ENCODE measurements at places on chromosomes 11 and 22.

GRCh38 chr11:63548178-63548577 lies 11.6 kb downstream of the PLAAT4 start:
- DNase-seq = no peak

DNA sequence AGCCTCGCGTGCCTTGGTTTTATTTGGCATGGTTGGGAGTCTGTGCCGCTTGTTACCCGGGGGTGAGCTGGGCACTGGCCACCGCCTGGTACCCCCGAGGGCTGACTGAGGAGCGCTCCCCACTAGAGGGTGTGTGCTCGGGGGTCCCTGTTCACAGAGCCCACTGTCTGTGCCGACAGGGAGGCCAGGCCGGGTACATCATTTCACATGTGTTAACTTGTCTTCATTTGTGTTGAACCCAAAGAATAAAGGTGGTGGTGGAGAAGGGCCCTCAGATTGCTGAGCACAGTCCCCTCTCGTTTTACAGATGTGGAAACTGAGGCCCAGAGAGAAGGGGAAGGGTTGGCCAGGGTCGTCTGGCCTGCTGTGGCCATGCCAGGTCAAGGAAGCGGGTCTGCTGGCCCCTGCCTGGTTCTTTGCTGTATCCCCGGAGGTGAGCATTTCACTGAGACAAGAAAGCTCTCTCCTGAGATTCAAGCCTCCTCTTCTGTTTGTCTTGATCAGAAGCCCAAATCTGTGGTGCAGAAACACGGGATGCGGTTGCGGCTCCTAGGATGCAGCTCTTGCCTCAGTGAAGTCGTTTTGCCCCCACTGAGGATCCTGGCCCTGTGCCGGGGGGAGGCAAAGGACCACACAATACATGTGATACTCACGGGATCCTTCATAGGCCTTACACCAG lies 60.8 kb downstream of the FBLN1 start:
- no peak for DNase-seq

- DNase-seq = no peak
Observed at GRCh38 chr11:112029460-112029859, 4.3 kb downstream of the DLAT start.

DNA sequence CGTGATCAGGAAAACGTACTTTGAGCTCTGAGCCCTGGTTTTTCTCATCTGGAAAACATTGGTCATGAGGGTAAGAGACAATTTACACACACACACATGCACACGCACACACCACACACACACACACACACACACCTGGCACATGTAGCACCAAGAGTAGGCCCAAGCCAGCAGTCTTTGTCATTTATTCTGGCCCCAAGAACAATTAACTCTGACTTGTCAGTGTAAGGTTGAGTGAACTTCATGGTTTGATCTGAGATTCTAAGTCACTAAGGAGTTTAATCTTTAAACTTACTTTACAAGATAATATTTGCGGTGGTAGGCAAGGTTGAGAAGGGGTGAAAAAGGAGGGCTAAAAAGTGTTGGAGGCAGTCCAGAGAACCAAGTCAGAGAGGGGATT lies 44.1 kb downstream of the MMP20 start:
- no peak for DNase-seq

DNA sequence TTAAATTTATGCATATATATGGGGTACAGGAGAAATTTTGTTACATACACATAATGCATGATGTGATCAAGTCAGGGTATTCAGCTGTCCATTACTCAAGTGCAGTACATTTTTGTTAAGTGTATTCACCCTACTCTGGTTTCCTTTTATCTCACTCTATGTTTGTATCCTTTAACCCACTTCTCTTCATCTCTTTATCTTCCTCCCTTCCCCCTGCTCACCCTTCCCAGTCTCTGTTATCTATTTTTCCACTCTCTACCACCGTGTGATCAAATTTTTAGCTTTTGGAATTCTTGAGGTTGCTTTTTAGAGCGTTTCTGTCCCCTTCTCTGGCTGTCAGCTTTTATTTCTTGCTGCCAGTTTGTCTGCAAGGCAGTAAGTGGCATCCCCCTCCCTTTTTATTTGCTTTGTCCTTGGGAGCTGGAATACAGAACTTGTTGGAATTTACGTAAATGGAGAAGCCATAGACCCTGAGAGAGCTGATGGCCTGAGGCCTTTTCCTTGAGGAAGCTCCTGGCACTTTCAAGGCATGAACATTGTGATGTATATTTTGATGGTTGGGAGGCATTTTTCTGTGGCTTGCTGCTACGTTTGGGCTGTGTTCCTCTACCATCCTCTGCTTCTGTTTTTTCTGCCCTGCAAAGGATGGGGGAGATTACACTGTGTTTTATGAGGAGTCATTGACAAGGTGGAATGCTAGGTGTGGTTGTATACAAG lies 148.6 kb downstream of the LDLRAD3 start:
- DNase-seq = no peak

- DNase-seq = no peak
Observed at GRCh38 chr11:21630934-21631478, 561.9 kb upstream of the ANO5 start.

DNA sequence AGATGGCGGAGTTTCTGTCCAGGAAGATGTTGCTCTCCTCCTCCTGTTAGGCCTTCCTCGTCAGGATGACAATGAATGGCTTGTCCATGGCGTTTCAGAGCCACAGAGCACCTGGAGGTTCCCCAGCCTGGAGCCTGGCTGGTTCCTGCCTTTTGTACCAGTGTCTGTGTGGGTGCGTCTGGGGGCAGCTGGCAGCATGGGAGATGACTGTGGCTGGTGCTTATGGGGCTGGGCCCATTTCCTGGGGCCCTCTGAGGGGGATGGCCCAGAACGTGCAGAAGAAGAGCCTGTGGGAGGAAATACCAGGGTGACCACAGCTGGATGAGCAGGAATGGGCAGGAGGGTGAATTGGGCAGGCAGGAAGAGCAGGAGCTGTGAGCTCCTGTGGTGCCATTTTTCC lies 6.7 kb downstream of the SLC37A2 start:
- DNase-seq = no peak

DNA sequence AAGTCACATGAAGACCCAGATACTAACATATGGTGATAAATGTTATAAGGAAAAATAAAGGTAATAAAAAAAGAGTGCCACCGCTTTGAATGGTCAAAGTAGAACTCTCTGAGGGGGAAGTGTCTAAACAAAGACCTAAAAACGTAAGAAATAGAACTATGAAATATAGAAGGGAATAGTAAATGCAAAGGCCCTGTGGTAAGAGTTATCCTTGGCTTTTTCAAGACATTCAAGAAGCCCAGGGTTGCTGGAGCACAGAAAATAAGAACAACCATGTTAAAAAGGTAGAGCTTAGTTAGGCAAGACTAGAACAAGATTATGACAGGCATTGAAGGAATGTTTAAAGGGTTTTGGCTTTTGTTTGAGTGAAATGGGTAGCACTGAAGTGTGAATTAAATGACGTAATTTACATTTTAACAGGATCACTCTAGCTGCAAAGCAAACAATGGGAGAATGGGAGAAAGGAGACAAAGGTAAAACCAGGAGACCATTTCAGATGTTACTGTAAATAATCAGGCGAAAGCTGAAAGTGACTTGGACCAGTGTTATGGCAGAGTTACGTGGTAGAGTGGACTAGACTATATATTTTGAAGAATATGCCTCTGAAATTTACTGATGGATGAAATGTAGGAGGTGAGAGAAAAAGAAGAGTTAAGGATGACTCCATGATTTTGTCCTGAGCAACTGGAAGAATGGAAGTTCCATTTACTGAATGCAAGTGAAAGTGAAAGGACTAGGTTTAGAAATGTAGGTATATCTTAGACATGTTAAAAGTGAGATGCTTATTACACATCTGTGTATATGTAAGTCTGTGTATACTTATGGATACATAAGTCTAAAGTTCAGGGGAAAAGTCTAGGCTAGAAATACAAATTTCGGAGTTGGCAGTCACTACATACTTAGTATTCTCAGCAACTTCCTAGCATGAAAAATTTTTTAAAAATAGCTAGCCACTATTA lies 28.5 kb downstream of the BTBD10 start:
- no peak for DNase-seq

- DNase-seq = peak; percentile 43
Observed at GRCh38 chr11:77065878-77066228, 918 bp upstream of the CAPN5 start.

GRCh38 chr22:21044931-21045584 lies 688 bp upstream of the LRRC74B start:
- peak; percentile 27 for DNase-seq

- DNase-seq = no peak
Observed at GRCh38 chr11:85709941-85710702, 24.1 kb upstream of the CCDC89 start.

GRCh38 chr11:92480499-92480898 lies 255.9 kb downstream of the FAT3 start:
- no peak for DNase-seq

- DNase-seq = no peak
Observed at GRCh38 chr22:39179401-39179827, 26.9 kb upstream of the CBX7 start.

DNA sequence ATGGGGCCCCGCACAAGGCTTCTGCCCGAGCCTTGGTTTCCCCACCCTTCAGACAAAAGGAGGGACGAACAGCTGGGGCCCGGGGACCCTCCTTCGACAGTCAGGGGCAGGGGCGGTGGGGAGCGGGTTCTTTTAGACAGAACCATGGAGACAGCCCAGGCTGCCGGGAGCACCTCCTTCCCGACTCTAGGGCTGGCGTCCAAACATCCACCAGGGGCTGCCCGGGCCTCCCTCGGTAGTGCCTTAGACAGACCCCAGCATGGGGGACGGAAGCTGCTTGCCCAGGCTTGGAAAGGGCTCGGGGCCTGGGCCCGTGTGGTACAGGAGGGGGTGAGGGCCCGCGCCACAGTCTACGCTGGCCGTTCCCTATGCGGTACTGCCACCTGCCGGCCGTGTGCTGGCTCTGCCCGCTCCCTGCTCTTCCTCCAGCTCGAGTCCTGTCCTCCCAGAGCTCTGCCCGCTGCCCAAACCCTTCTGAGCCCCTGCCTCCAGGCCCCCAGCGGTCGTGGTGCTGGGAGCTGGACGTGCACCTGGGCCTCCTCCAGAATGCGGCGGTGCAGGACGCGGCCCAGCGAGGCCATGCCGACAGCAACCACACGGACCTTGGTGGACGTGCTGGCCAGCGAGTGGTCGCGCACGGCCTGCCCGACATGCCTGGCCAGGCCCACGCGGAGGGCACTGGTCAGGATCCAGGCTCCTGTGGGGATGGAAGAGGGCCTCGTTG lies 20.1 kb downstream of the TSSC4 start:
- DNase-seq = peak; percentile 85
